Esophagus squamous epithelium (tissue), 5 donors: ENCODE measurements at places on chromosomes 4 and X.

GRCh38 chr4:184937030-184937710 is 81.1 kb upstream of the HELT start:
- no peak for DNase-seq

DNA sequence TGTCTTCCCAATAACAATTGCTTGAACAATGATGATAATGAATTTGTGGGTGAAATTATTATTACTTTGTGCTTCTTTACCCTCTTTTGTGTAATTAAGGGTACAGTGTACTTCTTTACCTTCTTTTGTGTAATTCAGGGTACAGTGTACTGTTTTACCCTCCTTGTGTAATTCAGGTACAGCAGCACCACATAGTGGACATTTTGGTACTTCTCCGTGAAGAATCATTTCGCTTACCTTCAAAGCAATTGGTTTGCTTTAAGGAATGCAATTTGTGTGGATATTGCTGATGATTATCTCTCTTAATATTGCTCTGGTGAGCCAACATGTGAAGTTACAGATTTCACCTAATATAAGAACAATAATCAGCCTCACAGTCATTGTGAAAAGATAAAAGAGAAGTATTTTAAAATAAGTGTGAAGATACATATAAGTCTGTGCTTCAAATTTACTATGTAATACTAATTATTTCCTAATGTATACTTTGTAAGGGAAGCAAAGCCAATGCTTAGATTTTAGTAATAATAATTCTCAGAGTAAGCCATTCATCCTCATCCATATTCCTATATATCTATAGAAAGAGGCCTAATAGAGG is 27.2 kb upstream of the SEC24B start:
- no peak for DNase-seq

- DNase-seq, result no peak
These were observed 654 bp upstream of the DDIT4L start for GRCh38 chr4:100190643-100191600.

DNA sequence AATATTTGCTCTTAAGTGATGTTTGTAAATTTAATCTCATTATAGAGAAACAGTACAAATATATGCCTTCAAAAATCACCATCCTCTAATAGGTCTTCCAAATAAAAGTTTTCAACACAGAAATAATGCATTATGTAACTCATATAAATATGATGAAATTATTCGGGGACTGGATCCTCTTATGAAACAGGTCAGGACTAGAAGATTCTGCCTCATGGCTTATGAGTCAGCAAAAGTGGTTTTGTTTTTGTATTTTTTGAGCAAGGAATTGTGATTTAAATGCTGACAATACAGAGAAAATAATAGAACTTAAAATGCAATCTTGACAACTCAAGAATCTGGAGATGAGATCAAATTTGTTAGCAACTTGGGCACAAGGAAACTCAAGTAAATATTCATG is 179.7 kb upstream of the NDP start:
- no peak for DNase-seq

- DNase-seq, result no peak
These were observed 8.9 kb upstream of the DCK start for GRCh38 chr4:70984589-70984988.

- no peak for DNase-seq
These were observed 53.2 kb upstream of the TBC1D14 start for GRCh38 chr4:6856391-6856790.

DNA sequence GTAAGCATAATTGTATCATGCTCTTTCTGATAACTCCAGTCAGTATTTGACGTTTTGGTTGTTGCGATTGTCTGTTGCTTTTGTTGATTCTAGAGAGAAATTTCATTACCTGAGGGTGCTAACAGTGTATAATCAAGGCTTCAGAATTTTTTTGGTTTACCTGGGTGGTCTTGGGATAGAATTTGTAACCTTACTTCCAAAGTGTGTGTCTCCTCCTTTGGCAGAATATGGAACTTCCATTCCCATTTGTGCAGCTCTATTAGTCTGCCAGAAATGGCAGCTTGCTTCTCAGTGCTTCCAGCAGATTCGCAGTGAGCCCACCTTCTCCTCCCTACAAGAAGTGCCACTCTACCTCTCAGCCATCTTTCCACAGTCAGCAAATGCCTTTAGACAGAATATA is 5.3 kb downstream of the COPS4 start:
- no peak for DNase-seq

- DNase-seq, result no peak
These were observed 580.6 kb downstream of the INPP4B start for GRCh38 chr4:142265536-142265935.

- DNase-seq, result no peak
These were observed 48.3 kb downstream of the ZAR1 start for GRCh38 chr4:48538358-48538757.

- DNase-seq, result no peak
These were observed 10.7 kb downstream of the MED12 start for GRCh38 chrX:71128915-71129765.

DNA sequence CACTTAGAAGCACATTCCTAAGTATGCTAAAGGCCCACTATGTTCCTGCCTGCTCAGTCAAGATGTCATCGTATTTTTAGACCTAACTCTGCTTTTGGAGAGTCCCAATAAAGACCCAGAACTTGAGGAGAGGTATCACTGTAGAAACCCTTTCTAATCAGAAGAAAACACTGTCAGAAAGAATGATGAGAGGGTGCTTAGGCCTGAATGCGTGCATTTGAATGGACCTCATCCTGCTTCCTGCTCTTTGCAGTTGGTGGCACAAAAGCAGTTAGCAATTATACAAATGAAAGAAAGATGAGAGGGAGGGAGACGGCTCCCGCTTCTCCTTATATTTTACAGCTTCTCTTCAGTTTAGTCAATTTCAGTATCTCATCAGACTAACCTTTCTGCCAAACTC is 987.2 kb downstream of the CCSER1 start:
- no peak for DNase-seq

GRCh38 chrX:13965531-13965930 is 64.2 kb downstream of the GEMIN8 start:
- DNase-seq, result no peak

DNA sequence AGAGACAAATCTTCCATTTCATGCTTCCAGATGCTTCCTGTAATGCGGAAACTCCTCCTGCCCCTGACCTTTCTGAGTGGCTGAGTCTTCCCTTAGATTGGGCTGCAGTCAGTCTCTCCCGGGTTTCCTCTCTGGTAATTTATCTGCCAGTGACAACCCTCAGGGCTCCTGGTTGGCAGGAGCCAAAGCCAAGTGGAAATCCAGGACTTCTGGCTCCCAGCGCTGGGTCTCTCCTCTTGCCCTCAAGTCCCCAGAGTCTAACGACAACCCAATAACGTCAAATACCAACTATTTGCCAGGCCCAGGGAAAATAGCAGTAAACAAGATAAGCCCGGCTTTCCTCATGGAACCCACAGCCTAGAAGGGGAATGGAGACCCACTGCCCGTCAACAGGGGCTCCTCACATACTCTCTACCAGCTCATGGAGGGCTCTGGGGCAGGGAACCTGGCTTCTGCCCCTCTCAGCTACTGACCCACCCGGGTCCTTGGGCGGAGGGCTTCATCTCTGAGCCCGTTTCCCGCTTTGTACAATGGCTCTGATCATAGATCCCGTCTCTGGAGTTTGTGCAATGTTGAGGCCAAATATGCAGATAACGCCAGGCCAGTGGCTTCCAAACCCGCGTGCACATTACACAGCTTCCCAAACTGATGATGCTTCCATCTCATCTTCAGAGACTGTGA is 1.1 kb upstream of the TBC1D14 start:
- DNase-seq, result no peak

DNA sequence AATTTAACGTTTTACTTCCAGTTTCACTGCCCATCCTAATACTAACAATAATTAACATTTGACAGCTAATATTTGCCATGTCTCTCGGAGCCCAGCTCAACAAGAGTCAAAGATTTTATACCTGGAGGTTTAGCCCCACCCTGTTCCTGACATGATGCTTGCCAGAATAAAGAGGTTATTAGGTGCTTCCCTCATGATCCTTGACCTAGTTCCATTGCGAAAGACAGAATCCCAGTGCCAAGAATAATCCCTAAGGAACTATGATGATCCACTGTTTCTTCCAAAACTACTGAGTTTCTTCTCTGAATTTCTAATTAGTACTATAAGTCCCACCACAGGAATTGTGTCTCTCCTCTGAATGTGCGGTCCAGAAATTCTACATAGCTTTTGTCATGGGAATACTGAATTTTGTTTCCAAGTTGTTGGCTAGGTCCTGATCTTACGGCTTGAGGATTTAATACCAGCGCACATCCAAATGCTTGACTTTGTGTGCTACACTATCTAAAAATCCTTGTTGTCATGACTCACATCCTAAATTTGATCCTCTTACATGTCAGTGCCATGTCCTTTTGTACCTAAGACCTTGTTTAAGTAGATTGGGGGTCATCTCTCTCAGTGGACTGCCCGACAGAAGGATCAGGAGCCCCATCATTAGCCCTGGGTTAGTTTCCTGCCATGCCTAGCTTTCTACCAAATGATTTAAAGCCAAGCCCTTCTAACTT is 23.1 kb downstream of the ANTXR2 start:
- DNase-seq, result no peak

GRCh38 chr4:89482251-89482650 is 174.7 kb upstream of the GPRIN3 start:
- no peak for DNase-seq

GRCh38 chr4:178693816-178694215 is 1251.6 kb upstream of the AGA start:
- DNase-seq, result no peak

GRCh38 chr4:93749292-93749761 is 79.2 kb upstream of the ATOH1 start:
- DNase-seq, result no peak

GRCh38 chrX:129769467-129770154 is 10.1 kb upstream of the SASH3 start:
- DNase-seq, result peak; percentile 7

DNA sequence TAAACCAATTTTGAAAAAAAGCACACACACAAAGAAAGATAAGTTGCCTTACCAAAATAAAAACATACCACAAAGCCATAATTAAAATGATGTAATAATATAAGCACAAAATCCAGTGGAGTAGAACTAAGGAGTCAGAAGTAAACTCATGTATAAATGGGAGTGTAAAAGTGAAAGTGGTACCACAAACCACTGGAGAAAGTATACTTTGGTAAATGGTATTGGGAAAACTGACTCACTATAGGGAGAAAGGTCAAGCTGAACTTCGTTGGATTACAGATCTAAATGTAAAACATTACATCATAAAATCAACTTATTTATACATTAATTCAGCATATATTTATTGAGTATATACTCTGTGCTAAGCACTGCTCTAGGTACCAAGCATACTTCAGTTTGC is 46.3 kb upstream of the HHIP start:
- no peak for DNase-seq

DNA sequence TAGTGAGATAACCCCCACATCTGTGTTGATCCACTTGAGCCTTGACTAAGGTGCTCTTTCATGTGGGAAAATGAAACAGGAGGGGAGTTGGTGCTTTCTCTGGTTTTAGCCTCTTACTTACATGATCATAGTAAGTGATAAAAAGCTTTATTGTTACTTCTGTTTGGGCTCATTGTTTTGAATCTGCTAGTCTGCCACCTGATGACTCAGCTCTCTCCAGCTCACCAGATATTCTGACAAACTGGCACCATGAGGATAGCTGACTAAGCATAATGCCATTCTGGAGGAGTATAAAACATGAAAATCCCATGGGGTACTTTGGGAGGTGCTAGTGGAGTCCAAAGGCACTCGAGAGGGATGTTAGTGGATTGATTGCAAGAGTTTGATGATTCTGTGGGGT is 824.0 kb downstream of the RAPGEF2 start:
- no peak for DNase-seq

DNA sequence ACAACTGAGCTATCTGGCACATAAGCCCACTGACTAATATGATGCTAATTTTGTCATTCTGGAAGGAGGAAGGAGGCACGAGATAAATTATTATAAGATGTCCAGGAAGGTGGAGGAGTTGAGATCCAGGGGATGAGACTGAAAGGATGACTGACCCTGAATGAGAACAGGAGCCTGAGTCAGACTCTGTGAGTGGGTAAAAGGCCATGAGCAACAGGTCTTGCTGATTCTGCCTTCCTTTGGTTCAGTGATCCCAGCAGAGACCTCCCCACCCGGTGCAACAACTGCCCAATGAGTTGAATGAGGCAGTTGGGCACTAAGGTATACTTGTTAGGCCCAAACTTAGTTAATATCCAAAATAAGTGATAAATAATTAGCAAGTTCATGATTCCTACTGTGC is 238.1 kb upstream of the GPC4 start:
- DNase-seq, result no peak

DNA sequence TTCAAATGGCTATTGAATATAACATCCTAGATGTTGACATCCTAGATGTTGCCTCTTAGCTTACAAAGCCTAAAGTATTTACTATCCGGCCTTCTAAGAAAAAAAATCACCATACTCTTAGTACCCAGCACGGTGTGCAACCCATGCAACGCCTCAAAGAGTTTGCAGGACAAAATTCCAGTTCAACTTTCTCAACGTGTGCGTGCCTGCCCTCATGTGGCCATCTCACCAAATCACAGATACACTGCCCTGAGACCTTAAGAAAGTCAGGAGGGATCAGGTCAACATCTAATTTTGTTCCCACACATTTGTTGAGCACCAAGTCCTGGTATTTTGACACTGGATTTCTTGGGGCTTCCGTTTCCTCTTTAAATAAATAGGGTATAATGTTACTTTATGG is 68.3 kb downstream of the CRMP1 start:
- DNase-seq, result no peak

DNA sequence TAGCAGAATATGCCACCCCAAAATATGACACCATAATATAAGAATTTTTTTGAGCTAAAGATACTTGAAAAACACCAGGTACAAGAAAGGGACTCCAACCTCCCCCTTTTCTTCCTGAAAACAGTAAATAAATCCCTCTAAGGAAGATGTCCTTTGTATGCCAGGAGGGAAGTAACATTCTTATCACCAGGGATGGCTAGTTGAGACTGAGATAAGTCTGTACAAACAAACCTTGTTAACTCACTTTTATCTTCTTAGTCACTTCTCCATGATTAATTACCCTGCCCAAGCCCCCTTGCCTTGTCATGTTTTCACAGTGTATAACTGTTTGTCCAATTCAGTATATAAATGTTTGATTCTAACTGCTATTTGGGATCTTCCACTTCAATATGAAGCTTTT is 888.0 kb downstream of the PCDH18 start:
- no peak for DNase-seq

- DNase-seq, result no peak
These were observed 177.3 kb downstream of the GRIA3 start for GRCh38 chrX:123361371-123361770.
